ENCODE measurements at places on chromosomes 7 and 10.
A peak's percentile ranks its signal among the peaks of the same experiment; 100 is the strongest.

DNA sequence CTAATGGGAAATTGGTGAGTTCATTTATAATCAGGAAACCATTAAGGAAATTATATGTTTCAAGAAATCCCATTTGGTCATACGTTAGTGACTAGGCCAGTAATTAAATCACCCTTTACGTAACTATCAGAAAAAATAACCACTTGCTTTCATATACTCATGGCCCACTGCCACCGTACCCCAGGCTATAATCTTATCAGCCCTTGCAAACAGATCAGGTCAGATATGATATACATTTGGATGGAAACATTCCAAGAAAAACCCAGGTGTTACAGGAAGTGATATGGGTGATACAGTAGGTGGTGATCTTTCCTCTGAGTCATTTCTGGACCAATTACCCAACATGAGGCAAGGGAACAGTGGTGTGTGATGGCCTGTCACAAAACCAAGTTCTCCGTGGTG is 481.0 kb upstream of the SEMA3A start:
- DNase-seq, result no peak

DNA sequence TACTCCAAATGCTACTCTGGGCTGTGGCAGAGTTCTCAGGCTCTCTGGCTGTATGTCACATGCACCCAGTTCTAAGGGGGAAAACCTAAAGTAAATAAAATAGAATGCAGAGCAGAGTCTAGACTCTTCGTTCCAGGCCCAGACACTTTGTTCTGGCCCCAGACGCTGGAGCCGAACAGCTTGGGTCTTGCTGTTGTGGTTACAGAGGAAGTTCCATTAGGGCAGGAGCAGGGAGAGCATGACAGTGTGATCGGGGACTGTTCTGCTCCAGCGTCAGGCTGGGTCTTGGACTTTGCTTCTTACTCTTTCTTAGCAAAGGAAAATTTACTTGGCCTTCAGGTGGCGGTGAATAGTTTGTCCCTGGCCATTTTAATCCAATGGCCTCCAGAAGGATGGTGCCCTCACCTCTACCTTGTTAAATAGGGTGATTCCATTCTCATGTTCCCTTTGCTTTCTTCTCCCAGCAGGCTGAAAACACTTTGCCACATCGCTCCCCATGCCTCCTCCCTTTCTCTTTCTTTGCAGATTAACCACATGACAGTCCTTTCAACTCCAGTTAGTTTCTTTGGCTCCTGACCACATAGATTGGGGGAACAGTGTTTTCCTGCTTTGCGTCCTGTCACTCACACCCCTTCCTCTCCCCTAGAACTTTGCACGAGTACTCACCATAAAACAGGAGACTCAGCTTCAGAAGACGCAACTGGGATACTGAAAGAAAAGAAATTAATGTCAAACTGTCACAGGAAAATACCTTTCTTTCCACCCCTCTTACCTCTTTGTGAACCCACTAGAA is 730.8 kb downstream of the SUGCT start:
- peak; percentile 40 for DNase-seq

GRCh38 chr10:58836991-58837575 is 324.4 kb downstream of the BICC1 start:
- DNase-seq, result no peak

- DNase-seq, result peak; percentile 50
These were observed 134.8 kb upstream of the KIF5B start for GRCh38 chr10:32190890-32191491.

DNA sequence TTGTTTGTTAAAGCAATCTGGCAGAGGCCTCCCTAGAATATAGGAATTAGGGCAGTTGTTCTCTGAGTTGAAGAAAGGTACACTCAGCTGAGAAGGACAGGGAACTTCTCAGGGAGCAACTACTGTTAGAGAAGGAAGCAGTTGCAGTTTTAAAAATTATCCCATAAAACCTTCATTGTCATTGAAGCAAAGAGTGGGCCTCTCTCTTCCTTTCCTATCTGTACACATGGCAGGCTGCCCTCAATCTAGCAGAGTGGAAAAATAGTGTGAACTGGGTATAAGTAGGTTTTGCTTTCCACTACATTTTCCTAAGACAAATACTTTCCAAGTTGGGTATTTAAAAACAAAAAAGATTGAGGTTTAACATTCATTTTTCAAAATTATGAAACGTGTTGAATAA is 236.7 kb upstream of the KLF14 start:
- no peak for DNase-seq

- no peak for DNase-seq
These were observed 46.2 kb downstream of the VWDE start for GRCh38 chr7:12357508-12357907.

- DNase-seq, result peak; percentile 92
These were observed 116.0 kb downstream of the BUB3 start for GRCh38 chr10:123270221-123270620.

DNA sequence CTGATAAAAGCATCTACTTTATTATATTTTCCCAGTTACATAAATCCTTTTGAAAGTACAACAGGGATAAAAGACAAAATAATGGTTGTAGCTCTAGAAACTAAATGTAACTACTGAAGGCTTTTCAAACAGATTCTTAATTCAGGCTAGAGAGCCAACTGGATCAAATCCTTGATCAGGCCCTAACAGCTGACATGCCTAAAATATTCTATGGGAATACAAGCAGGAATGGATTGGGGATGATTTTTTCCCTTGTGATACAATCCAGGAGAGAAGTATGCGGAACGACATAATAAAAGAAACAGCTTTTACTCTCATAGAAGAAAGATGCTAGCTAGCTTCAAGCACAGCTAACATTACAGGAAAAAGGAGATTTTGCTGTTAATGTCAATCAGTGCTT is 49.0 kb downstream of the NT5C2 start:
- DNase-seq, result peak; percentile 47

GRCh38 chr7:27122077-27122910 is 8.3 kb downstream of the HOXA4 start:
- no peak for DNase-seq

DNA sequence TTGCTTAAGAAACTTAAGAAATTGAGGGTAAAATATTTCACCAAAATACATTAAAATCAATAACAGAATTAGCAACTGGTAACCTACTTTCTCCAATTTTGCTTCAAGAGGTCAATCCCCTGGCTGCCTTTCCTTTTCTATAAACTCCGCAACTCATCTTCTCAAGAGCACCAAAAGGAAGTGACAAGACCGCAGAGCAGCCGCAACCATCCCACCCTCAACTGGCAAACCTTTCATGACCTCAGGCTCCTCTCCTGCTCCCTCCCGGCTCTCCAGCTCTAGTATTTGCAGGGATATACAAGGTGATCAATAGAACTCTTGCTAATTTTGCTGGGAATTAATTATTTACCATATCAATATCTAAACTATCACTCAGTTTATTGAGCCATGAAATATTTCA is 88.9 kb downstream of the ATE1 start:
- no peak for DNase-seq

- DNase-seq, result no peak
These were observed 212.4 kb upstream of the GLI3 start for GRCh38 chr7:42449431-42449830.

DNA sequence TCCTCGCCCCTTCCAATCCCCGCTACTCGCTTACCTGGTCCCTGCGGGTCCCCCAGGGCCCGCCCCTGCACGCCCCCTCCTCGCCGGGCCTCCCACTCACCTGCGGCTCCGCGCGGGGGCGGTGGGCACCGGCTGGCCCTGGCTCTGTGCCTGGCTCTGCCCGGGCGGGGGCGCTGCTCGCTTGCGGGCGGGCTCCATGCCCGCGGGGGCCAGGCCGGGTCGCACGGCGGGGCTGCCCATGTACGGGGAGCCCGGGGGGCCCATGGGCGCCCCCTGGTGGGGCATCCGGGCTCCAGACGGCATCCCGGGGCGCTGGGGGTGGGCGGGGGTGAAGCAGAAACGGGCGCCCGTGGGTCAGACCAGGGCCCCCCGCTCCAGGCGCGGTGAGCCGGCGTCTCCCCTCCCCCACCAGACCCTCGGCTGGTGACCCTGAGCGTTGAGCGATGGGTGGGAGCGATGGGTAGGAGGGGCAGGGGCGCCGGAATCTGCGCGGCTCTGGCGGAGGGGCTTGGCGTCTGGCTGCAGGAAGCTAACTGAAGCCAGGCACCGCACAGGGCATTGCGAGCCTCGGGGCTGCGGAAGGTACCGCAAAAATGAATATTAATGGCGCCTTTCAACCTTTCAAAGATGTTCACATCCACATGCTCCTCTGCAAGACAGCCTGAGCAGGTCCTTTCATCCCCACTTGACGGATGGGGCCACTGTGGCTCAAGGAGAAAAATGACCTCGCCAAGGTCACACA is 3.0 kb downstream of the SMARCD3 start:
- peak; percentile 35 for DNase-seq

GRCh38 chr10:89389254-89389653 is 3.2 kb upstream of the IFIT1 start:
- DNase-seq, result peak; percentile 36

DNA sequence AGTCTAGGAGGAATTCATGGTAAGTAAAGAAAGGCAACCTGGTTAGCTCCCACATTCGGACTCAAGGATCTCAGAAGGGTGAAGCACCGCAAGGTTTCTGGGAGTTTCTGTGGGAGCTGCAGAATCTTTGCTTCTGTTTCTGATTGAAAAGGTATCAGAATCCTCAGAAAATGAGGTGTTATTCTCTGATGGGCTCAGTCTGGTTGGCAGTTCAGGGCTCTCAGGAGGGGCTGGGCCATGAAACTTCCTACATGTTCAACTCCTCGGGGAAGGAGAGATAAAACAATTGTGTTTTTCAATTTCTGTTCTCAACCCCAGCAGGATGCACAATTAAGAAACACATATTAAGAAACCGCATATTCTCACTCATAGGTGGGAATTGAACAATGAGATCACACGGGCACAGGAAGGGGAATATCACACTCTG is 9.1 kb downstream of the OR2A7 start:
- no peak for DNase-seq

DNA sequence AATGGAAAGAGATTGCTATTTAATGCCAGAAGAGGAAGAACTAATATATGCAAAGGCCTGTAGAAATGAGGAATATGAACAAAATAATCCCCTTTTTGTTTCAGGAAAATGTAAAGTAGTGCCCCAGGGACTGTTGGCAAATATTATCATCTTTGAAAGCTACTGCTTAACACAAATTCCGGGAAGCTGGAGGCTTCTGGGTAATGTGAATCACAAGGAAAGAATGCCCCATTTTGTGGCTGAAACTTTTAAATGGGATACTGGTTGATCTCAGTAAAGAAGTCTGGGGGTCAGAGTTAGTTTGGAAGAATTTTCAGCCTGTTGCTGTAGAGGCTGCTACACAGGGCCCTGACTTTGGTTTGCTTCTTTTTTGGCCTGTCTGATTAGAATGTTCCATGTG is 141.0 kb downstream of the PTEN start:
- peak; percentile 80 for DNase-seq

- peak; percentile 8 for DNase-seq
These were observed 35.6 kb downstream of the ANKMY2 start for GRCh38 chr7:16609842-16610450.

- no peak for DNase-seq
These were observed 172.5 kb downstream of the BUB3 start for GRCh38 chr10:123326674-123327073.

DNA sequence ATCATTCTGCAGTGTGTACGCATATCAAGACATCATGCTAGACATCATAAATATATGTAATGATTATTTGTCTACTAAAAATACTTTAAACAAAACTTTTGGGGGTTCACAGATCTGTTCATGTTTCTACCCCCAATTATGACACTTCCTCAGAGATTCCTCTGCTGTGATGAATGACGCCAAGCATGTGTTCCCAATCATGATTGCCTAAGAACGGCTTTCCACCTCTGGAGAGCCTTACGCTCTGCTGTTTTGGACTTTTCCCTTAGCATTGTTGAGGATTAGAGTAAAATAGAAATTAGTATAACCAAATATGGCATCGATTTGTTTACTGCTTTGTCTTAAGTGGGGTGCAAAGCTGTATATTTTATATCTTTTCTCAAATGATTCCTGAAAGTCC is 236.3 kb upstream of the IGFBP3 start:
- no peak for DNase-seq

DNA sequence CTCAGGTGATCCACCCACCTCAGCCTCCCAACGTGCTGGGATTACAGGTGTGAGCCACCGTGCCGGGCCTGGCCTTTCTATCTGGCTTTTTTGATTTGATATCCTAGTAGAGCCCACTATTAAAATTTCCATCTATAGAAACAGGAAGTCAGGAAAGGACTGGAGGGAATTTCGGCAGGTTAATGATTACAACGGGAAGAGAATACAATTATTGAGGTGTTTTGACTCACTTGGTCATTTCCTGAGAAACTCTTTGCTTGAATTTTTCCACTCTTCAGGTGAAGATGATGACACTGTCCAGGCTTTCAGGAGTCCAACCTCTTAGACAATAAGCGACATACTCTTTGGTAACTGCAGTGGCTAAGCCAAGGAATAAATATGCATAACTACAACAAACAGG is 1.1 kb upstream of the MKLN1 start:
- no peak for DNase-seq

GRCh38 chr10:132163278-132163765 is 23.4 kb upstream of the DPYSL4 start:
- DNase-seq, result peak; percentile 22

GRCh38 chr7:114084472-114085312 is 165.9 kb upstream of the PPP1R3A start:
- peak; percentile 22 for DNase-seq

DNA sequence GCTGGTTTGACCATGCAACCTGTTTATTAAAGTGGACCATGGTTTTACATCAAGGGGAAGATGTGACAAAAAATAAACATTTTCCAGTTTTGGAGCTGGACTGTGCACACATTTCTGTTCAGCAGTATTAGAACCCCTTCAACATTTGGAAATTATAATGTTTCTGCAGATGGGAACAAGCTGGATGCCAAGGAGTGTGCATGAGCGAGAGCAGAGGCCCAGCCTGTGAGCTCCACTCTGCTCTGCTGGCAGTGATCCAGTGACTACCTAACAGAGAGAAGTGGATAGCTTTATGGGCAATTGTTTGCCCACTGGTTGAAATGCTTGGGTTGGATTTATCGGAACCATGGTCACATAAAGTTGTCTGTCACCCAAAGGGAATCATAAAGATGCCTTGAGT is 456.7 kb downstream of the NRG3 start:
- DNase-seq, result no peak

DNA sequence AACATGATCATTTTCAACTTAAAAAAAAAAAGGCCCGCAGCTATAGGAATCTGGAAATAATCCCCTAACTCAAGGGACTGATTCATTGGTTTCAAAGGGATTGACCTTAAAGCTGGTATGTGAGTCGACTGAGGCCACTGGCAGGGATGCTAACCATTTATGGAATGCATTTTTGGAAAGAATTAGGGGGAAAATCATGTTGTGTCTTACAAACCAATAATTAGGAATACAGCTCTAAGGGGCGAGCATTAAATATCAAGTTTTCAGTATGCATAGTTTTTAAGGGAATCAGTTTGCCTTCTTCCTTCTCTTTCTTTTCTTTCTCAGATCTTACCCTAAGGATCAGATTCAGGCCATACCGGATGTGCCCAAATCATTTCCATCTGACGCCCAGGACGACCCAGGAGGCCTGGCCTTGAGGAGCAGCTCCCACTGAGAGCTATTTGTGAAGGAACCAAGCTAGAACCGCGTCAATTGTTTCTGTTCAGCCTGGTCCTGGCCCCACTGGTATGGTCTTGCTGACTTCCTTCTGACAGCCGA is 48.7 kb downstream of the BPGM start:
- DNase-seq, result peak; percentile 94

Data from fibroblast of skin of back (primary cell).